ENCODE measurements at places on chromosomes 1 and 21.

DNA sequence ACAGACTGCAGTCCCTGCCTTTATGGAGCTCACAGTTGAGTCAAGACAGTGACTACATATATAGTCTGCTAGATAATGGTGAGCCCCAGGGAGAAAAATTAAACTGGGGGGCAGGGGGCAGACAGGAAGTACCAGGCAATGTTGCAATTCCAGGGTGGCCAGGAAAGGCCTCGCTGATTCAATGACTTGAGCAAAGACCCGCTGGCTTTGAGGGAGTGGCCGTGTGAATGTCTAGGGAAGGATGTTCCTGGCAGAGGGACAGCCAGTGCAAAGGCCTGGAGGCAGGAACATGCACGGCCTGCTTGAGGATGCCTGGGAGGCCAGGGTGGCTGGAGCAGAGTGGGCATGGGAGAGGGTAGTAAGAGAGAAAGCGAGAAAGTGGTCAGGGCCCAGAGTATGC is 23.0 kb upstream of the EPHA8 start:
- no peak for DNase-seq

GRCh38 chr1:82542766-82543165 is 742.0 kb downstream of the ADGRL2 start:
- no peak for DNase-seq

GRCh38 chr1:179247923-179248322 is 18.4 kb upstream of the ABL2 start:
- no peak for DNase-seq

DNA sequence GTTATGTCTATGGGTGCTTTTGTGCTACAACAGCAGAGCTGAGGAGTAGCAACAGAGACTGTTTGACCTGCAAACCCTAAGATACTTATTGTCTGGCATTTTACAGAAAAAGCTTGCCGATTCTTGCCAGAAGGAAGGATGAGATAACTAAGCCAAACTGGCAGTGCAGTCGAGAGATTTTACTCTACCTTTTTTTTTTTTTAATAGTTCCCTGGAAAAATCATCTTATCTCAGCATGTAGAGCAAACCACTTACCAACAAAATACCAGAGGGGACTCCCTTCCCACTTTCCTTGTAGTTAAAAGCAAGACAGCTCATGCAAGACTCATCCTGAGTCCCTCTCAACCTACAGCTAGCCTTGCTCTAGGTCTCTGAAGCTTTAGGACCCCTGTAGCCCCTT is 132.9 kb downstream of the SYT2 start:
- DNase-seq = peak; percentile 37

- peak; percentile 77 for DNase-seq
These were observed 23.2 kb downstream of the NENF start for GRCh38 chr1:212455803-212456528.

DNA sequence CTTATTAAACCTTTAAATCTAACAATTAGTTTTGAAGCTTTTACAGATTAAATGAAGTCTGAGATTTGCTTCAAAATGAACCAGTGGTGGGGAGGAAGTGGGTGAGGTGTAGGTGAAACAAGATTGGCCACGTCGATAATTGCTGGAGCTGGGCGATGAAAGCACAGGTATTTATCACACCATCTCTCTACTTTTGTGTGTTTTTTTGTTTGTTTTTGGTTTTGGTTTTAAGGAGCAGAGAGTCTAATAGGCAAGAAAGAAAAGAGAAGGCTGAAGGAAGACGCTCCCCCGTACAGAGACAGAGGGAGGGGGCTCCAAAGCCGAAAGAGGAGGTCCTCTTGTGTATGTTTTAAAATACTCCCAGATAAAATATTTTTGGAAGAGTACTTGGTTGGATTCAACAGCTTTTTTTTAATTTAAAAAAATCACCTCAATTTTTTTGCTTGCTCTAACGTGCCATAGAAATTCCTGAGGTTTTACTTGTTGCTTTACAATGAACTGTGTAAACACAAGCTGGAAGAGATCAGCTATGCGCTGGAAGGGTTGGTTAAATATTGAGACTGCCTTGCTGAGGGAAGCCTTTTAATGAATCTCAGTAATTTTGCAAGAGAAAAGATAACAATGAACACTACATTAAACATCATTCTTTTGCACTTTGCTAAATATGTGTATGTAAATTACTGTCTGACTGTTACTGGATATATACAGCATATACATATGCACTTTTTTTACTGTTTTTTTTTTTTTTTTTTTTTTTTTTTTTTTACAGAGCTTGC is 6.7 kb upstream of the LGALS8 start:
- DNase-seq = peak; percentile 68

- DNase-seq = no peak
These were observed 24.6 kb upstream of the COL9A2 start for GRCh38 chr1:40341491-40342380.

GRCh38 chr1:38860454-38860795 is 853 bp upstream of the RRAGC start:
- no peak for DNase-seq

GRCh38 chr1:152495066-152495675 is 15.4 kb upstream of the LCE5A start:
- DNase-seq = peak; percentile 23

DNA sequence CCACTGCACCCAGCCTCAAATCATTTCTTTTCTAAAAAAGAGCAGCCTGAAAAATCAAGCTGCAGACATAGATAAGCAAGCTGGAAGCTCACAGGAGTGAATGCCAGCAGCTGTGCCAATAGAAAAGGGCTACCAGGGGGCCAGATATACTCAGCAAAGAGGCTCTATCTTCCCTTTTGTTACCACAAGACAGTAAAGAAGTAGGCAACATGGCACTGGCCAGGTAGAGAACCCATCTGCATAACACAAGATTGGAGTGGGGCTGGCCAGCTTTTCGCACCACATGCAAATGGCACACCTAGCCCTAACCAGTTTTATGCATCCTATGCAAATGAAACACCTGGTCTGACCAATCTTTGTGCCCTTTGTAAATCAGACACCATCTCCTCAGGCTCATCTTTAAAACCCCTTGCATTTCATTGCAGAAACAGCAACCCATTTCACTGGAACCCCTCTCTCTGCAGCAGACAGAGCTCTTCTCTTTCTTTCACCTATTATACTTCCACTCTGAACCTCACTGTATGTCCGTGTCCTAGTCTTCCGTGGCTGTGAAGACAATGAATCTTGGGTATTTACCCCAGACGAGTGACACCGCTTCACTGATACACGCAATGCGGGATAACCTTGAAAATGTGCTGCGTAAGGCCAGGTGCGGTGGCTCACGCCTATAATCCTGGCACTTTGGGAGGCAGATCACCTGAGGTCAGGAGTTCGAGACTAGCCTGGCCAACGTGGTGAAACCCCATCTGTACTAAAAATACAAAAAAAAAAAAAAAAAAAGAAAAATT is 15.1 kb downstream of the CASP9 start:
- DNase-seq = no peak

DNA sequence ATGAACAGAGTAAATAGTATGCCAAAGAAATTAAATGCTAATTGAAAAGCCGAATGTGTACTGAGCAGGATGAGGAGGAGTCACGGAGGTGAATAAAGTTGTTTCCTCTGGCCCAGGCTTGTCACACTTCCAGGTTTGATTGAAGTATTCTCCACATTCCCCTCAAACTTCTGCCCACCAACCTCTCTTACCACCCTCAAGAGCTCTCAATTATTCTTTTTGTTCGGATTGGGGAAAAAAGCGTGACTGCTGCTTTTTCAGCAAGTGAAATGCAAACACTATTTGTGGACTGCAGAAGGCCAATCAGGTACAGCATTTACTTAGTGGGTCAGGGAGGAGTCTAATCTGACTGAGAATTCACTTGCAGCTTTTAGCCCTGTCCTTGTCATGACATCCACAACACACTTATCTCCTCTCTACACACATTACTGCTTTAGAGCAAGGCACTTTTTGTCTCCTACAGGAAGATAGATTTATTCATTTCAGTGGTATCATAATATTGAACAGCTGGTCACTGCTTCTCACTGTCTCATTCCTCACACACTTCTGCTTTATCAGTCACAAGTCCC is 375.6 kb upstream of the PRMT6 start:
- DNase-seq = no peak
